Activated CD4-positive, CD25-positive, alpha-beta regulatory T cell (primary cell): ENCODE measurements at places on chromosomes 2 and 18.

DNA sequence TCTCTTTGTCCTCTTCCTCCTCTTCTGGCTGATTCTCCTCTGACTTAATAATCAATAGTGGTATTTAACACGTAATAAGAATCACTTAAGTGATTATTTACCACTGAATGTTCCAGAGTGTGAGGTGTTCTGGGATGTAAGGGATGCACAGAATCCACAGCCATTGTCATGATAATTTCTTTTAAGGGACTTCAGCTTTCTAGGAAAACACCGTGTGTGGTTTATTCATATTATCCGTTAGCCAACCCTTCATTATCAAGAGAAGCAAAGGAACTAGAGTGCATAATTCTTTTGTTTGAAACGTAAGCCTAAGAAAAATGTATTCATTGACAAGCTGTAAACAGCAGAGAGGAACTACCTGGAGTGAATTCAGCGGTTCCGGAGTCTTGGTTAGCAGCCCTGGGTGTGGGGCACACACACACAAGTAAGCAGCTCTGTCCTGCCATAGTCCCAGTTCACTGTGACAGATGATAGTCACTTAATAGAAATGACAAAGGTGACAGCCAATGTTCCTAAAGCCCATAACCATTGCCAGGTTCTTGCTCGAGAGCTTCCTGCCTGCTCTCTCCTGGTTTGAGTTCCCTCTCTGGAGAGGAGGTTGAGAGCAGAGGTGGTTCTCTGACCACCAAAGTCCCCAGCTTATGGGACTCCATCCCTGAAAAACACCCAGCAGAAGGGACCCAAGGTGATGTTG, 101.9 kb downstream of the ACOXL start:
- no peak for DNase-seq

DNA sequence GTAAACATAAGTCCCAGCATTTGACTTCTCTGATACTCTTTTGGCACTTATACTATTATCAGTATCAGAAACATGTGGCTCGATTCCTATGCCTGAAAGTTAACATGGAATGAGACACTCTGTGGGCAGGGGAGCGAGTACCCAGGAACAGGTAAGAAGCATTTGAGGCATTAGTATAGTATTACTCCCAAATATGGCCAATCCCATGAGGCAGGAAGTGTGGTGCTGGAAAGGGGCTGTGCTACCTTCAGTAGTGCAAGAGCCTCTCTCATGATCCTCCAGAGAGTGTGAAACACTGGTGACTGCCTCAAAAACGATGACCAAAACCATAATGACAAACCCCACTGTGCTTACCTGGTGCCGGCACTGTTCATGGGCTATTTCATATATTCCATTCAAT, 415.1 kb downstream of the SOX11 start:
- no peak for DNase-seq

GRCh38 chr2:51290725-51291124, 258.8 kb upstream of the NRXN1 start:
- DNase-seq = no peak

- no peak for DNase-seq
Observed at GRCh38 chr18:38458698-38459097, 893.1 kb upstream of the CELF4 start.

DNA sequence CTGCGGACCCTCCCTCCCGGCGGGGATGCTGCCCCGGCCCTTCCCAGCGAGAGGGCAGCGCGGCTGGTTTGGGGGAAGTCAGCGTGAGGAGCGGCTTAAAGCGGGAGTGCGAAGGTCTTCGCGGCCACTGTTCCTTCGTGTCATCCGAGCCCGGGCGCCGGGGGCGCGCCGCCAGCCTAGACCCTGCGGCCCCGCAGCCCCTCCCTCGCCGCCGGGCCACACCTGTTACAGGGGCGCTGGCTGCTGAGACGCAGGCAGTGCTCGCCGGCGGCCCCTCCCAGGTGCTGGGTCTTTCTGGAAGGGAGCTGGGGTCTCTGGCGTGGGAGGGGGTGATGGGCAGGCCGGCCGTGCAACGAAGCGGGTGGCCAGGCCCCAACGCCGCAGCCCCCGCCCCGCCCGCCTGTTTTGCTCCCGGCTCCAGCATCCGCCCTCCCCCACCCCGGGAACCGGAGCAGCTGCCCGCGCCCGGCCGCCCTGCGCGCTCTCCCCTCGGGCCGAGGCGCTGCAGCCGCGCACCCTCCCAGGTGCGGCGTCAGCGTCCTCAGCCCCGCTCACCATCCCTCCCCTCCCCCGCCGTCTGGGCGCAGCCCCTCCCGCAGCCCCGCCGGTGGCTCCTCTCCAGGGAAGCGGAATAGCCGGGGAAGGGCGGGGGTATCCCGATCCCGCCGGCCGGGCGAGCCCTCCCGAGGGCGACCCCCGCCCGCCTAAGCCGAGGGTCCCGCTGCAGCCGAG, 727 bp downstream of the KIF1A start:
- DNase-seq = no peak

- no peak for DNase-seq
Observed at GRCh38 chr2:105747991-105748390, 3.3 kb downstream of the NCK2 start.

GRCh38 chr2:55649211-55649610, 31.8 kb upstream of the PPP4R3B start:
- DNase-seq = no peak

DNA sequence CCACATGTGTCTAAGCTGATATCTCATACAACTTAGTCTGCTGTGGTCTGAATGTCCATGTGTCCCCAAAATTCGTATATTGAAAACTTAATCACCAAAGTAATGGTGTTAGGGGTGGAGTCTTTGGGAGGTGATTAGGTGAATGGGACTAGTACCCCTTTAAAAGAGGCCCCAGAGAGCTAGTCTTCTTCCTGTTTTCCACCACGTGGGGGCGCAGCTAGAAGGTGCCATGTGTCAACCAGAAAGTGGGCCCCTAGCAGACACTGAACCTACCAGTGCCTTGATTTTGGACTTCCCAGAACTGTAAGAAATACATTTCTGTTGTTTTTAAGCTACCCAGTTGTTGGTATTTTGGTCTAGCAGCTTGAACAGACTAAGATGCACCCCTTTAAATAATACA, 86.6 kb downstream of the ASB1 start:
- DNase-seq = no peak

GRCh38 chr2:74304332-74305148, 38.7 kb downstream of the SLC4A5 start:
- no peak for DNase-seq

DNA sequence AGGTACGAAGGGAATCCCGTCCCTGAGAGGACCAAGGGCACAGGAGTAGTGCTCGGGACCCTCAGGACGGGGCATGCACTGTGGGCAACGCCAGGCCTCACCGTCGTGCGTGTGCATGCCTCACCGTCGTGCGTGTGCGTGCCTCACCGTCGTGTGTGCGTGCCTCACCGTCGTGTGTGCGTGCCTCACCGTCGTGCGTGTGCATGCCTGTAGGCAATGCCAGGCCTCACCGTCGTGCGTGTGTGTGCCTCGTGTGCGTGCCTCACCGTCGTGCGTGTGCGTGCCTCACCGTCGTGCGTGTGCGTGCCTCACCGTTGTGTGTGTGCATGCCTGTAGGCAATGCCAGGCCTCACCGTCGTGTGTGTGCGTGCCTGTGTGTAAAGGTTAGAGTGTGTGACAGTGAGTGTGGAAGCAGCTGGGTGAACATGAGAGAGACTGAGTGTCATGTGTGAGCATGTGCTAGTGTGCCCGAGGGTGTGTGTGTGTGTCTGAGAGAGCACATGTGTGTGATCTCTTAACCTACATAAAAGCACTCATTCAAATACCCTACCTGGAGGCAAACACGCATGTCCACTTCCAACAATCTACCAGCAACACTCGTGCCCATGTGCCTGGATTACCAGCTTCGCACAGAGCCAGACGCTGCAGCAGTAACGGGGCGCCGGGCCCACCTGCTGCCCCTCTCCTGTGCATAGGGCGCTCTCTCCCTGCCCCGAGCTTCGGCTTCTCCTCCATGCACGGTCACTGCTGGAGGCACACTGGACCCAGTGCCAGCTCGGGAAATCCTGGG, 36.3 kb downstream of the ZNF516 start:
- DNase-seq = no peak

DNA sequence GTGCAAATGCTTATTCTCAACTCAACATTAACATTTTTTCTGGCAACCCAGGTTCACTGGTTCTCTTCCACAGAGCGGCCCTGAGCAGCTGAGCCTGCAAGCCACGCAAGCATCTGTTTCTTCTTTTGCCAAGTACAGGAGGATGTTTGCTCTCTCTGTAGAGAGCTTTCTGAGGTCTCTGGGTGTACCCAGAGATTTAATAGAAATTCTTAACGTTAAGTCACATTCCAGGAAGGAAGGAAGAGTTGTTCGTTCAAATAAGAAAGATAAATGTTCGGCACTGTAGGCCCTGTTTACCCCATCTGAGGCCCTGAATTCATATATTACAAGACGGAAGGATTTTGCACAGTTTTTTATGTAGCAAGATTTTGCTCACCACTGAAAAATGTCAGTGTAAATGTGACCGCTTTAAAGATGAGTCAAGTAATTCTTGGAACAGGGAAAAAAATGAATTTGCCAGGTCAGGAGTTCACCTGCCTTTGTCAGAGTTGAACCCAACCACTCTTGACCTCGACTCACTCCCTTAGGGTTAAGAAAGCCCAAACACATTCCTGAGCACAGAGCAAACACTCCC, 30.1 kb downstream of the KCTD18 start:
- no peak for DNase-seq

DNA sequence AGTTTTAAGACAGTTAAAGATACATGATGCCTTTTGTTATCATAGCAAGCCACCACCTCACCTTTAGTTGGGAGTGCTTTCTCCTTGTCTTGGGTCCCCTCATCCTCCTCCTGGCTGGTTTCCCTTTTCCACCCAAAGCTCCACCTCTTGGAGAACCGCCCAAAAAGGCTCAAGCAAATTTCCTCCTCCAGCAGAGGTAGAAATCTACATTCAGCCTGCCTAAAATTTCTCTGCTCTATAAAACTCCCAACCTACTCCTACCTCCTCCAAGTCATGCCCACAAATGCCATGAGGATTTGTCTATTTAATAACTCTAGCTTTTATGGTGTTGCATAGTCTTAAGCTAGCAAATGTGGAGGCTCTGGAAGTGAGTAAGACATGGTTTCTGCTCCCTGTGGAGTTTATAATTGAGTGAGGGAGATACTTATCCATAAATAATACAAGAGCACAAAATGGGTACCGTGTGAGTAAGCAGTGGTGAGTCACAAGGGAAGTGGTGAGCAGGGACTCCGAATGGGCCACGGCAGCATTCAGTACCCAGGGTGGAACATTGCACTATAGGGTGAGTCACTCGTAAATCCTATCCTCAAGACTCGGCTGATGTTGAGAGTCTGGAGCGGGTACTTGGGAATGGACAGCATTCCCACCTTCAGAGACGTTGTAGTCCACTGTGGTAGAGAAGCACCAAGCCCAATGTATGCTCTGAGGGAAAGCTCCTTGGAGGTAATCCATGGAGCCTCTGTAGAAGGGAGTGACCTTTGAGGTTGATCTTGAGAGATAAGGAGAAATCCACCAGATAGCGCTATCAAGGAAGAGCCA, 146.3 kb downstream of the RTN4 start:
- peak; percentile 9 for DNase-seq

DNA sequence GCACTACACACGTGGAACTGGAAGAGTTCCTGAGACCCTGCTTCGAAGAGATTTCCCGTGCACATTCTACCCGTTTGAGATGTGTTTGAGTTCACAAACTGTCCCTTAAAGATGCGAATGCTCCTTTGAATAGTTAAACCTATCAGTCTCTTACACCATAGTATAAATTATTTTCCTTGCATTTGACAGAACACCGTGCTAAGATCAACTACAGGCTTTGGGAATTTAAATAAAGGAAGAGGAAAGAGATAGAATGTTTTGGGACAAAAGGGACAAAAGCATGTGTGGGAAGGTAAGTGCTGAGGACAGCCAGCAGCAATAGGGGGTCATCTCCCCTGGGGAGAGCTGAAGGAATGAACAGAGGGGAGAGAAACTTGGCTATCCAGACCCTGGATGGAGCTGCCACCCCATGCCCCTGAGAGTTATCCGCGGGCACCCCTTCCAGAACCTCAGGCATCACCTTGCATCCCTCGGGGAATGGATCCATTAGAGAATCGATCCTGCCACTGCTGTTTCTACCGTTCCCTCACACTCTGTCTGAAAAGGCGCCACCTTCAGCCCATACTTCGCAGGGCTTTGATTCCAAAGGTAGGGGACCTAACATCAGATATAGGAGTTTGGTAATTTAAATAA, 888 bp upstream of the ADCY3 start:
- DNase-seq = no peak

DNA sequence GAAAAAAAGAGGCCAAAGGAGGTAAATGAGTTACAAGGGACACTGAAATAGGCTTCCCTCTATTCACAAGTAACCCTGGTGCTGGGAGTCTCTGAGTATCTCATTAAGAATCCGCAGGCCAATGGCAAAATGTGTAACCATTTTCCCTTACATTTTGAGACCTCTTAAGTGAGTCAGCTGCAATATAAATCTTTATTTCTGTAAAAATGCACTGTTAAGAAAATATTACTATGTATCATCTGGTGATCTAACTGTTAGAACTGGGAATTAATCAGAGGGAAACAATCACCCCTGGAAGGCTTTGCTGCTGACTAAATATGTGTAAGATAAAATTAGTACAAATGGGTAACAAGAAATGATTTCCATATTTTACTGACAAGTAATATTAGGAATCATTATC, 483.1 kb upstream of the CHST9 start:
- no peak for DNase-seq

DNA sequence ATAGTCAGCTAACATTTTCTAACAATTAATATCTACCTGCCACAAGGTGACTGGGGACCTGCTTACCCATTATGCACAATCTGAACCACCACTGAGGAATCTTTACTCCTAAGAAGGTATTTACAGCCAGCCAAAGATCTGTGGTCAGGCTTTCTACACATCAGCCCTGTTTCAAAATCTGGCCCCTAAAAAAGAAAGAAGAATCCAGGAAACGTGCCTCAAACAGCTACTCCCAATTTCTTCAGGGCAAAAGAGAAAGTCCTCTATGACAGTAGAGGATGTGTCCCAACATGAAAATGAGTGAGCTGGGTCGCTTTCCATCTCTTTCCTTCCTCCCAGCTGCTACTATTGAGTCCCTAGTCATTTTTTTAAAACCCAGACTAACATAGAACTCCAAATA, 79.5 kb downstream of the EPB41L3 start:
- DNase-seq = no peak

- DNase-seq = no peak
Observed at GRCh38 chr2:11534746-11535484, 1.1 kb downstream of the GREB1 start.

GRCh38 chr2:237411092-237411601, 2.8 kb downstream of the COL6A3 start:
- DNase-seq = no peak

- no peak for DNase-seq
Observed at GRCh38 chr2:206378835-206379234, 64.5 kb upstream of the ADAM23 start.

GRCh38 chr2:32856891-32857290, 89.9 kb upstream of the LTBP1 start:
- DNase-seq = no peak

DNA sequence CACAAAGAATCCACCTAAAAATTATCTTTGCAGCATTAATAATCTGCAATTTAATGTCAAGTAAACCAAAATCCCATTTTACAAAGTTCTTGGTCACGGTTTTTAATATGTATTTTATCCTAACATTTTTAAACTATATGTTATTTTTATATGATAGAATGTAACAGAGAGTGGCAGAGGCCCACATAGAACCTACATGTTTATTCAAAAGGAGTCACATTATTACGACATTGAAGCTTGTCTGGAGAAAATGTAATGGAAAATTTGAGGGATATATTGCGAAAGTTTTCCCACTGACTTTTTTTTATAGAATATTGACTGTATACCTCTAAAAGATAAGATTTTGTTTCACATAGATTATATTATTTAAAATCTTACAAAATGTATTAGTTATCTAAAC, 89.7 kb upstream of the COL3A1 start:
- no peak for DNase-seq
